ENCODE measurements at places on chromosomes 3 and 15. TPM values are rescaled to one million over a fixed set of nuclear protein-coding genes. Genes with fewer than 3 reads are reported as not detected.

Gene LRCH3
- 17.9 TPM for total RNA-seq

Gene NRROS
- total RNA-seq: 3.1 TPM

Gene FAM219B
- 110 TPM for total RNA-seq

Gene PLCB2
- 8.2 TPM for total RNA-seq

Gene GRIP2
- 39.3 TPM for total RNA-seq

Gene RASGRF1
- not detected for total RNA-seq

Gene VGLL3
- total RNA-seq: 4.5 TPM

Gene NUSAP1
- 2.2 TPM for total RNA-seq
